Panc1 (cell line): ENCODE measurements at places on chromosomes 16 and 17.

GRCh38 chr17:76709077-76709950 lies 1.5 kb downstream of the MXRA7 start:
- peak overlapping the region; percentile 58 for H3K4me3 ChIP-seq
- no peaks in the 10 kb centered on the region for H3K27me3 ChIP-seq
- peaks cover 30% of the 10 kb centered on the region for H3K4me1 ChIP-seq
- H3K27ac ChIP-seq = peak overlapping the region; percentile 77

- H3K4me1 ChIP-seq = no peaks in the 10 kb centered on the region
- H3K4me3 ChIP-seq = no peak overlapping the region
- H3K27ac ChIP-seq = no peak overlapping the region
- no peak for DNase-seq
Observed at GRCh38 chr16:875182-876040, 74.9 kb upstream of the GNG13 start.

GRCh38 chr17:64323774-64324173 lies 60.7 kb upstream of the TEX2 start:
- no peaks in the 10 kb centered on the region for H3K27me3 ChIP-seq
- H3K36me3 ChIP-seq = no peaks in the 10 kb centered on the region
- no peak overlapping the region for H3K27ac ChIP-seq
- DNase-seq = no peak
- H3K4me1 ChIP-seq = no peaks in the 10 kb centered on the region
- no peak overlapping the region for H3K4me3 ChIP-seq

DNA sequence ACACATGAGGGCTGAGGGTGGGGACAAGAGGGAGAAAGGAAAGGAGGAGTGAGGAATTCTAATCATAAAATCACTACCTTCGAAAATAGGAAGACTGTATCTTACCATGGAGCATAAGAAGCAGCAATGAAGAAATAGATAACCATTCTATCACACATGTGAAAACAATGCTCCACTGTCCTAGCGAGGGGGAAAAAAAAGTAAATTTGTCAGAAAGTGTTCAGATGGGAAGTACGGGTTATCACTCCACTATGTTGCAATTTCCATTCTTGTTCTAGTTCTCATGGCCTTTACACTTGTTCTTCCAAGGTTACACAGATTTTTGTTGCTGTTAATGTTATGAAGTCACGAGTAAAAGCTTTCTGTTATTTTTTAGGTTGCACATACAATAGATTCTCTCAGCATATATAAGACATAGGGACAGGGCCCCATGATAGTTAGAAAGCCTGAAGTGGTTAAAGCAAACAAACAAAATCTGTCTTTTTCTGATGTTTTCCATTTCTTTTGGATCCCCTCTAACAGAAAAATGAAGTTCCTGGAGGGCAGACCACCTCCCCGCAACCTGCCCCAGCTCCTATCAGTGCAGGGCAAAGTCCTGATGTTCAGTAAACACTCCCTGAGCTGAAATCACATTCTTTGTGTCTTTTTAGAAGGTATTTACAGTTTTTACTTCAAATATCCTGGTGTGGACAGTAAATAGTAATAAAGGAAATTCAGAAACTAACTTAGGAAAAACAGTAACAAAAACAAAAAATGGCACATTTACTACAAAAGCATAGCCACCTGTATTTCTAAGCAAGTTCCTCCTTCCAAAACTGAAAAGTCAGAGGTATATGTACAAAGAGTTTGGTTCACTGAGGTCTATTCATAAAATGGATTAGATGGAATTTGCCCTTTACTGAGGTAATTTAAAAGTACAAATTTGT lies 13.7 kb downstream of the MMD start:
- peaks cover 7% of the 10 kb centered on the region; the same call in 1 of the 2 replicates for H3K36me3 ChIP-seq
- H3K27ac ChIP-seq = no peak overlapping the region
- DNase-seq = no peak

GRCh38 chr16:84729716-84730320 lies 30.0 kb downstream of the USP10 start:
- peak overlapping the region; percentile 53 for H3K4me3 ChIP-seq
- H3K4me1 ChIP-seq = peaks cover 80% of the 10 kb centered on the region
- no peaks in the 10 kb centered on the region for H3K36me3 ChIP-seq
- no peak for DNase-seq
- no peaks in the 10 kb centered on the region for H3K27me3 ChIP-seq
- peak overlapping the region; percentile 98 for H3K27ac ChIP-seq

DNA sequence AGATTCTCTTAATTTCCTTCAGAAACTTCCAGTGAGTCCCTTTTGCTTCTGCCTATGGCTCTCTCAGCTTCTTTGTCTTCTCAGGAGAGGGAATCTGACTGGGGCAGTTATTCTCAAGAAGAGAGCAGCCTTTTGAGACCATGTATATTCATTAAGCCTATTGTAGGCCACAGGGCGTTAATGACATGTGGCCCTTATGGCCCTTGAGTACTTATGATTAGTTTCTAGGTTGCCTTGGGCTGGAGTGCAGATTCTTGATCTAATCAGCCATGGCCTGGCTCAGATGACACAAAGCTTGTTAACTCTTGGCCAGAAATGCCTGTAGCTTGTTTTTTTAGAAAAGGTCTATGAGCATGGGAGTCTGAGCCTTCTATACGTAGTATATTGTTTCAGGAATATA lies 17.4 kb downstream of the MFSD11 start:
- H3K4me3 ChIP-seq = no peak overlapping the region
- H3K27ac ChIP-seq = no peak overlapping the region
- no peaks in the 10 kb centered on the region; the same call in 1 of the 2 replicates for H3K36me3 ChIP-seq
- H3K27me3 ChIP-seq = no peaks in the 10 kb centered on the region
